ENCODE measurements at places on chromosomes 1 and 21.

DNA sequence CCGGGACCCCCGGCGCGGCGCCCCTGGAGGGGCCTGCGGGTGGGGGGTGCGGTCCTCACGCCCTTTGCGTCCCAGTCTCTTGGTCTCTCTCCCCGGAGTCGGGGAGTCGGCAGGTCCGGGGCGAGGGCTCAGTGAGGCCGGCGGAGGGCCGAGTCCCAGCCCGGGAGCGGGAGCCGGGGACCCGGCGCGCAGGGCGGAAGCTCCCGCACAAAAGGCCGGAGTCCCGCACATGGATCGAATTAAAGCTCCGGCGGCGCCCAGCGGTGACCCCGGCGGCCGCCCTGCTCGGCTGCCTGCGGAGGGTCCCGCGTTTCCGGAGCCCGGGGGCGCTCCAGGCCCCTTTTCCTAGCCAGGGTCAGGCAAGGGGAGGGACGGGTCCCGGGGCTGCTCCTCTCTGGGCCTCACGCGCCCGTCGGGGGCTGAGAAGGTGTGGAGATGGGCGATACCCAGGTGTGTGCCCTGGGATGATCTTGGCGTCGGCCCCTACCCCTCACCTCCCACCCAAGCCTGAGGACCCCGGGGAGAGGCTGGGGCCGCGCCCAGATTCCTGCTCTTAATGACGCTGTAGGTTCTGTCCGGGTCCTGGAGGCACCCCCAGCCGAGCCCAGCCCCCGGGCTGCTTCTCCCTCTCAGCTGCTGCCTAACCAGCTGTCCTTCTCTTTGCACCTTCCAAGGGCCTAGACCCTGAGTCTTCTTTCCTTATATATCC, 512 bp downstream of the FBLIM1 start:
- DNase-seq: no peak

DNA sequence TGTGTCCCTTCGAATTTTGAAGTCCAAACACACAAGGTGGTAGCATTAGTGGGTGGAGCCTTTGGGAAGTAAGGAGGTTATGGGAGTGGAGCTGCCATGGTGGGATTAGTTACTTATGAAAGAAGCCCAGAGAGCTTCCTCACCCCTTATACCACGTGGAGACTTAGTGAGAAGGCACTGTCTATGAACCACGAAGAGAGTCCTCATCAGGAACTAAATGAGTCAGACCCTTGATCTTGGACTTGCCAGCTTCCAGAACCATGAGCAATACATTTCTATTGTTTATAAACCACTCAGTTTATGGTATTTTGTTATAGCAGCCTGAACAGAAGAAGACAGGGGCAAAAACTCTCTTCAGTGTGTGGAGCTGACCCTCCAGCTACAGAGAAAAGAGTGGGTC, 259.3 kb upstream of the AJAP1 start:
- no peak for DNase-seq

DNA sequence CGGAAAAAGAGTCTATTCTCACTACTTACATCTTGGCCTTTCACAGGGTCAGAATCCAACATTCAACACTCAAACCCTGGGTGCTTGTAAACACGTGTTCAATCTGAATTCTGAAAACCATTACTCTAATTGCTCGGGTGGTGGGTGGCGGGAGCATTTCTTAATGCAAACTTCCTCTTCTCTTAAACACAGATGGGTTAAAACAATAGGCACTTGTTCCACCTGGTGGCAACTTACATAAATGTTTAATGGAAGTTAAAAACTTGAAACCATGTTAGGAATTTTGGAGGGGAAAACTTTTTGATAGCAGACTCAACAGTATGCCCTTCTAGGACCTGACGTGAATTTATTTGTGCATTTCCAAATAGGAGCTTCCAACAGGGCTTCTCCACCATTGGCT, 23.4 kb upstream of the TDRD10 start:
- peak; percentile 38 for DNase-seq

DNA sequence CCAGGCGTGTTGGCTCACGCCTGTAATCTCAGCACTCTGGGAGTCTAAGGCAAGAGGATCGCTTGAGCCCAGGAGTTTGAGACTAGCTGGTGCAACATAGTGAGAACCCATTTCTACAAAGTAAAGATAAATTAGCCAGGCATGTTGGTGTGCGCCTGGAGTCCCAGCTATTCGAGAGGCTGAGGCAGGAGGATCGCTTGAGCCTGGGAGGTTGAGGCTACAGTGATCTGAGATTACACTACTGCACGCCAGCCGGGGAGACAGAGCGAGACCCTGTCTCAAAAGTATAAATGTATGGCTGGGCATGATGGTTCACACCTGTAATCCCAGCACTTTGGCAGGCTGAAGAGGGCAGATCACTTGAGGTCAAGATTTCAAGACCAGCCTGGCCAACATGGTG, 51.5 kb upstream of the LBR start:
- no peak for DNase-seq

GRCh38 chr1:226763905-226764264, 24.8 kb upstream of the ITPKB start:
- DNase-seq: peak; percentile 43

DNA sequence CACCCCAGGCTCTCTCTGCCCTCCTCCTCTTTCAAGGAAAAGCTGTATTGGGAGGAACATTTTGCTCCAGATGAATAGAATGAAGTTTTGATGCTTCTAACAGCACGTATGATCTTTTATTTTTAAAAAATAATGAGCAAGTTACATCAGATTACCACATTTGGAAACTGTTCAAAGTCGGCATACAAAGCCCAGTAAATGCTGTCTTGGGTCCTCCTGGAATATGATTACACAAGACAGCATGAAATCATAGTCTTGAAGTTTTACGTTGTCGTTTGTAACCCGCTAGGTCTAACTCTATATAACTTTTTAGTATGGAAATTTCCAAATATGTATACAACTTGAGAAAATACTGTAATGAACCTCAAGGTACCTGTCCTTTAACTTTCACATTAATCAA, 385.6 kb downstream of the HLX start:
- DNase-seq: no peak

DNA sequence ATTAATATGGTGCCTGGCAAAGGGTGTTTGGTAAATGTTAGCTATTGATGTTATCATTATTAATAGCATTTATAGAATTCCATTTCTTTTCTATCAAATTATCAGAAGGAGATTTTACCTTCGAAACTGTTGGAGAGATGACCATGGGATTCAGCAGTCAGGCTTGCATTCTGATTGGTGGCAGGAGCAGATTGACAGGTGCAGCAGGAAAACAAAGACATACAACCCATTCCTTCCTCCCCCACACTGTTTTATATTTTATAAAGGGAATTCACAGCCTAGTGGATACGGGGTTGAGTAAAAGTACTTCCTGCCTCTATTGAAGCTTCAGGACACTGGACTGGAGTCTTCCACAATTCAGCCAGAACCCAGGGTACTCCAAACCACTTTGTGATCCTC, 55.1 kb upstream of the SYT14 start:
- DNase-seq: no peak

- DNase-seq: no peak
Measured at GRCh38 chr1:184593597-184593996, 161.1 kb downstream of the EDEM3 start.

DNA sequence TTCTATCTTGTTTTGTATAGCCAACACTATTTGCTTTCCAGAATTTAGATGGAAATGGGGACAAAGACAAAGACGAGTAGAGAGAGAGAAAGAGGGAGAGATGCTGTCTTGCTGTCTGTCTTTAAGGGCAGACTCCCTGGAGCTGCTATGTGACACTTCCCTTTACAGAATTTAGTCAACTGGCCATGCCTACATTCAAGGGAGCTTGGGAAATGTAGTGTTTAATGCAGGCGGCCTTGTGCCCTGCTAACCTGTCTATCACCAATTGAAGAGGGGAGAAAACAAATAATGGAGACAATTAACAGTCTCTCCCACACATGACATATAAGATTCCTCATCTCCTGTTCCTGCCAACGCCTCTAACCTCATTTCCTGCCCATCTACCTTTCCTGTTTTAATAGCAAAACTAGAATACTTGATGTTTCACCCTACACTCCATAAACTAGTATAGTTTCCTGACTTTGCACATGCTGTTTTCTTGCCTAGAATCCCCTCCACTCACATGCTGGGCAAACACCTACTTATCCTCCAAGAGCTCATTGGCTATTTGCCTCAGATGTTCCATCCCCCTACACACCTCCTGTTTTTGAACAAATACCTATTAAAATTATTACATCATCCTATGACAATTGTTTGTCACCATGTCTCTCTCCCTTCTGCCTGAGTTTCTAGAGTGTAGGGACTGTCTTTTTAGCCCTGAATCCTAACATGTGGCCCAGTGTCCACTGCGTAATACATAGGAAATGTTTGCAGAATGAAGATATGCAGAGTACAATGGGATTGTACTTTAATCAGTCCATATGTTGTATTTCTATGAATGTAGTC, 117.2 kb downstream of the SLC25A24 start:
- peak; percentile 27 for DNase-seq

DNA sequence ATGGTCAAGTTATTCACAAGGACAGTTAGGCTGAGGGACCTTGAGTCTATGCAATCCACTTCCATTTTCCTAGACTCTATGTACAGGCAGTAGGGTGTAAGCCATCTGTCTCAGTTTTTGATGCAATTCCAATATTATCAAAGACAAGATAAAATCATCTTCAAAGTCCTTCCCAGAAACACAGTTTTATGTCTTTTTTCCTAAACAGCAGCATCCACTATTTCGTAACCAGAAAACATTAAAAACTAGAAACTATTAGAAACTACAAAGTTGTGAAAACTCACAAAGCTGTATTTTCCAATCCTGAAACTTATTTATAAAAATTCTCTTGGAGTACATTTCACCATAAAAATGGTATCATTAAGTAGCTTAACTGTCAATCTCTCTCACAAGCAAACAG, 93.8 kb downstream of the EPS15 start:
- DNase-seq: no peak

- no peak for DNase-seq
Measured at GRCh38 chr1:178690496-178690895, 34.5 kb upstream of the RALGPS2 start.

- DNase-seq: no peak
Measured at GRCh38 chr1:84687714-84688462, 2.4 kb downstream of the SSX2IP start.

- no peak for DNase-seq
Measured at GRCh38 chr1:21673277-21673780, 4.2 kb upstream of the RAP1GAP start.

DNA sequence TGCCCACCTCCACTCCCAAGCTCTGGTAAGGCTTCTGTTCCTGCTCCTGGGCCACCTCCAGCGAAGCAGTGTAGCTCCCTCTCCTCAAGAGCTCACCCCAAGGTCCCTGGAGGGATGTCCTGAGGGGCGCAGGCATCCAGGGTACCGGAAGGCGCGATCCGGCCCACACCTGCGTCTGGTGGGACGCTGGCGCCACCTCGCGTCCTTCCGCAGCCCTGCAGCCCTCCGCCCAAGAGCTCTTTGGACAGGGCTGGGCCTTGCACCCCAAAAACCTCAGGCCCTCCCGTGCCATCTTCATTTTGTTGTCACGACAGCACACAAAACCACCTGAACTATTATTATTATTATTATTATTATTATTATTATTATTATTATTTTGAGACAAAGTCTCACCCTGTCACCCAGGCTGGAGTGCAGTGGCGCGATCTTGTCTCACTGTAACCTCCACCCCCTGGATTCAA, 49.2 kb upstream of the PAX7 start:
- peak; percentile 46 for DNase-seq

DNA sequence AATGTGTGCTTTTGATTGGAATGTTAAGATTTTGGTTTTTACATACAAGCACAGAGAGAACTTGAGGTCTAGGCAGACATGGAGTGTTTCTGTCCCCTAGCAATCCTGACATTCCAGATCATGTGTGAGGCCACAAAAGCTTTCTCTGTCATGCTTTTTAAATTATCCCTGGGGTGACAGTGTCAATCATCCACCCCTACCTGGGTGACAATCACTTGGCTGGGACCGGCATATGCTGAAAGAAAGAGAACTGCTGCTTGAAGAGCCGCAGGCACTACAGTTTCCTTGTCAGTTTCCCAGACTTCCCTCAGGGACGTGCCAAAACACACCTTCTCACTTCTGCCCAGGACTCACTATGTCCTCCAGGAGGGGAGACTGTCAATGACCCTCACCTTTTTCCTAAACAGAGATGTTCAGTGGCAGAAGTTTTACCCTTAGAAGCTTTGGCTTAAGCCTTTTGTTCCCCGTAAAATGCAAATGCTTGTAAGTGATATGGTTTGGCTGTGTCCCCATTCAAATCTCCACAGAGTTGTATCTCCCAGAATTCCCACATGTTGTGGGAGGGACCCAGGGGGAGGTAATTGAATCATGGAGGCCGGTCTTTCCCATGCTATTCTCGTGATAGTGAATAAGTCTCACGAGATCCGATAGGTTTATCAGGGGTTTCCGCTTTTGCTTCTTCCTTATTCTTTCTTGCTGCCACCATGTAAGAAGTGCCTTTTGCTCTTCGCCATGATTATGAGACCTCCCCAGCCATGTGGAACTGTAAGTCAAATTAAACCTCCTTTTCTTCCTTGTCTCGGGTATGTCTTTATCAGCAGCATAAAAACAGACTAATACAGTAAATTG, 217.4 kb downstream of the FGGY start:
- no peak for DNase-seq
